ENCODE measurements at places on chromosomes 4 and X. TPM values are rescaled to one million over a fixed set of nuclear protein-coding genes. Genes with fewer than 3 reads are reported as not detected.

TRIM75 gene
- total RNA-seq = not detected

DNA sequence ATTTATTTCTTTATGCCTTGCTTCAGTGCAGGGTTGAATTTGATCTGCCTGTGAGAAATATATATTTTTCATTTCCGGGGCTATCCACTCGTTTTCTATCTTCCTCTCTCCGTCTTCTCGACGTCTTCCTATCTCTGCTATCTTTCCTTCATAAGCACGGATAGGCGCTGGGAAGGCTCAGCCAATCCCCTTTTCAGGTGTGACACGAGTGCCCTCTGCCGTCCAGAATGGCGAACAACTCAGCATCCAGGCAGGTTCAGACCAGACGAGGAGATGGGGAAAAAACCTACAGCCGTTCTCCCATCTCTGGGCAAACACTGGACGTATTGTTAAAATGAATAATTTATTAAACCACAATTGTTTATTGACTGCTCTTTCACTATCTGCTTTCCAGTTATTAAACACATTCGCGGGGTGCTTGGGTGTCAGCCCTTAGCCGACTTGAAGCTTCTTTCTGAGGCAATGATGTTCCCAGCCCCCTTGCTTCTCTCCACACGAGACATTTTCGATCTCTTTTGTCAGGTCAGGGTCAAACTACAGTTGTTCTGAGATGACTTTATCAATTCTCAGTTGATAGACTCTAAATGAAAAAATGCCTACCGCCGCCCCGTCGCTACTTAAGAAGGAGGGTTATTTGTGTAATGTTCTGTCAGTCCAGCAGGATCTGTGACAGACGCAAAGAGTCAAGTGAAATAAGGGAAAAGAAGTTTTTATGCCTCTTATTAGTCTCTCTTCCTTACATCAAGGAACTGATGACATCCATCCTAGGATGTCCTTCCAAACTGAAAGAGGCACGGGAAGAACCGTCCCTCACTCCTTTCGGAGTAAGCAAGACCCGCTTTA lies 96.3 kb upstream of the NOCT start:
- H3K4me3 ChIP-seq = peak overlapping the region; percentile 1
- no peak overlapping the region for H3K27ac ChIP-seq
- H3K27me3 ChIP-seq = no peaks in the 10 kb centered on the region
- H3K36me3 ChIP-seq = no peaks in the 10 kb centered on the region
- peak; percentile 56 for DNase-seq
- H3K4me1 ChIP-seq = peaks cover 11% of the 10 kb centered on the region

DNA sequence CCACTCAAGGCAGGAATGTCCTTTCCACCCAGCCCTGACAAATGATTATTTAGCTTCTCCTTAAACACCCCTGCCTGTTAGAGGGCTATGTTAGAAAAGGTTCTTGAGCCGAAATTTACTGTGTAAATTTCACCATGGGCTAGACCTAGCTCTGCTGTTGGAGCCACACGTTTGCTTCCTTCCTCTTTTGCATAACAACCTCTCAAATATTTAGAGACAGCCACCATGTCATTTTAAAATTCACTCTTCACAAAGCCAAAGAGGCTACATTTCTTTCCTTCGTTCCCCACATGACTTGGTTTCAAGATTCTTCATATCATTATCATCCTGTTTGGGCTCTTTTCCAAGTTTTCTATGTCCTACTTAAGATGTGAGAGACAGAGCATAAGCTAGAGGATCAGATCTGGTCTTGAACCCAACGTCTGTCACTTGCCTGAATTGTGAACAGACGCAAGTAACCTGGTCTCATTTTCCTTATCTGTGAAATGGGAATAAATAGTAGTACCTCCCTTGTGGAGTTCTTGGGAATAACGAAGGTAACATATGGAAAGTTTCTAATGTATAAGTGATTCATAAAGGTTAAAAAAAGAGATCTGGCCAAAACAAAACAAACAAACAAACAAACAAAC lies 6.7 kb downstream of the DOCK11 start:
- H3K4me3 ChIP-seq = no peak overlapping the region
- peaks cover 10% of the 10 kb centered on the region for H3K4me1 ChIP-seq
- no peak for DNase-seq
- H3K27me3 ChIP-seq = no peaks in the 10 kb centered on the region
- no peaks in the 10 kb centered on the region for H3K36me3 ChIP-seq

GRCh38 chr4:79042079-79042674 lies 102.9 kb upstream of the PAQR3 start:
- H3K27me3 ChIP-seq = peaks cover 2% of the 10 kb centered on the region
- DNase-seq = no peak
- H3K4me3 ChIP-seq = no peak overlapping the region
- no peak overlapping the region for H3K27ac ChIP-seq
- H3K36me3 ChIP-seq = no peaks in the 10 kb centered on the region
- peaks cover 30% of the 10 kb centered on the region for H3K4me1 ChIP-seq

- H3K4me3 ChIP-seq = peak overlapping the region; percentile 93
- H3K27ac ChIP-seq = peak overlapping the region; percentile 100
- peaks cover 2% of the 10 kb centered on the region for H3K27me3 ChIP-seq
- peaks cover 5% of the 10 kb centered on the region for H3K36me3 ChIP-seq
Measured at GRCh38 chrX:68498044-68498507, 775 bp upstream of the YIPF6 start.

GRCh38 chr4:76726176-76726575 lies 171.8 kb downstream of the SOWAHB start:
- H3K4me1 ChIP-seq = peaks cover 27% of the 10 kb centered on the region
- H3K27ac ChIP-seq = no peak overlapping the region
- peaks cover 25% of the 10 kb centered on the region for H3K36me3 ChIP-seq
- H3K4me3 ChIP-seq = no peak overlapping the region
- no peak for DNase-seq

- H3K4me1 ChIP-seq = no peaks in the 10 kb centered on the region
- H3K4me3 ChIP-seq = no peak overlapping the region
- no peak overlapping the region for H3K27ac ChIP-seq
Measured at GRCh38 chr4:79739912-79740311, 331.9 kb upstream of the GK2 start.

DNA sequence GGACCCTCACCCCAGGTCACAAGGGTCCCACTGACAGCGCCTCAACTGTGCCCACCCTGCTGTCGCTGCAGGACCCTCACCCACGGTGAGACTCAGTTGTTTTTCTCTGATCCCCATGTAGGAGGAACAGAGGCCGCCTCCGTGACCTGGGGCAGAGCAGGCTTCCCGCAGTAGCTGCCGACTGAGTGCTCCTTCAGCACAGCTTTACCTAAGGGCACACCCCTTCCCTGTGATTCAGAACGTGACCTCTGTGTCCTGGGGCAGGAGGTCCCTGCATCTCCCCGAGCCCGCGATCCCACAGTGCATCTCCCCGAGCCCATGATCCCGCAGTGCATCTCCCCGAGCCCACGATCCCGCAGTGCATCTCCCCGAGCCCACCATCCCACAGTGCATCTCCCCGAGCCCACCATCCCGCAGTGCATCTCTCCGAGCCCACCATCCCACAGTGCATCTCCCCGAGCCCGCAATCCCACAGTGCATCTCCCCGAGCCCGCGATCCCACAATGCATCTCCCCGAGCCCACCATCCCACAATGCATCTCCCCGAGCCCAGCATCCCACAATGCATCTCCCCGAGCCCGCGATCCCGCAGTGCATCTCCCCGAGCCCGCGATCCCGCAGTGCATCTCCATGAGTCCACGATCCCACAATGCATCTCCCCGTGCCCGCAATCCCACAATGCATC lies 23.6 kb downstream of the PPP2R3B start:
- H3K36me3 ChIP-seq = peaks cover 42% of the 10 kb centered on the region
- peaks cover 1% of the 10 kb centered on the region for H3K4me1 ChIP-seq
- DNase-seq = no peak
- no peak overlapping the region for H3K27ac ChIP-seq

DNA sequence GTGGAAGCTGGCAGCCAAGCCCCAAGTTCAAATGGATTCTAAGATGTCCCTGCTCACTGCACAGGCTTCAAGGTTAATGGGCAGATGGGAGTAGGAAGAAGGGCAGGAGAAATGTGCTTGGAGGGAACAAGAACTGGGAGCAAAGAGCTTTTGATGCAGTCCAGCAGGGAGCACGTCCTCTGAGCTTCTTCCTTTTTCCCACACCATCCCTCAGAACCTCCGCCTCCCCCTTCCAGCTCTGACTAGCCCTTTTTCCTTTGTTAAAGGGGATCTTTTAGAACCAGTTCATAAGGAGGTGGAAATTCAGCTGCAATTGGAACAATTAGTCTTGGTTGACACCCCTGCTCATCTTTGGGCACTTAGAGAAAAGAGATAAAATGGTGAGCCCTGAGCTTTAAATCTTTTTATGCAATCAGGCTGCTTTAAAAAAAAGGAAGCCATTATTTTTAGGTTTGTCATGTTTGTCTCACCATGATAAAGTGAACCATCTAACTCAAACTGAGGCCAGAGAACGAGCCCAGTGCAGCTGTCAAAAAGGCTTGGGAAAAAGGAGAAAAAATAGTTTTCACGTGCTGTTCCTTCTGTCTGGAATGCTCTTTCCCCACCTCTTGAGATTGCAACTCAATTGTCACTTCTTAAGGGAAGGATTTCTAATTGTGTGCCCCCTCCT lies 135.8 kb upstream of the IL1RAPL2 start:
- peaks cover 32% of the 10 kb centered on the region for H3K4me1 ChIP-seq
- no peak for DNase-seq
- H3K27me3 ChIP-seq = peaks cover 3% of the 10 kb centered on the region

DNA sequence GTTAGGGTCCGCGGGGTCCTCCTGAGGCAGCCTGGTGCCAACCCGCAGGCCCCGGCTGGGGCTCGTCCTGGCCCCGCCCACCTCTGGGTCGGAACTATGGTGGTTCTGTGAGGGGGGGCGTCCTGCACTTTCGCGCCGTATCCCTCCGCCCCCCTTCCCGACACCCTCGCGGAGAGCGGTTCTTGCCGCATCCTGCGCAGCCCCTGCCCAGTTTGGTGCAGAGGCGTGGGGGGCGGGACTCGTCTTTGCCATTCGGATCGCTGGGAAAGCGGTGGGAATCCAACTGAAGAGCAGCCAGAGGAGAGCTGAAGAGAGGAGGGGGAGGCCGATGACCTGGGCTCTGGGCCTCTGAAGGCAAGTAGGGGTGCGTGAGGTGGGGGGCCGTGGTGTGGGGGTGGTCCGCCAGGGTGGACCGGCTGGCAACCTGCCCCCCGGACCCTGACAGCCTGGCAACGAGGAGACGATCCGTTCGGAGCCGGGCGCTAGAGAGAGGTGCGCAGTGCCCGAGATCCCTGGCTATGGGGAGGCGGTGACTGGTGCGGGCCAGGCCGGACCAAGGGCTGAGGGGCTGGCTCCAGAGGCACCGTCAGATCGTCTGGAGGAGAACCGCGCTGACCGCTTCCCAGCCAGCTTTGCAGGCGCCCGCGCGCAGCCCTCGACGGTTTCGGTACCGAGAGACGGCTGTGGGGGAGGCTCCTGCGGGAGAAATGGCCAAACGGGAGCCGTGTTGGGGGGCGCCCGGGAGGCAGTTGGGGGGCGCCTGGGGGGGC lies at the start of gene GPRASP1:
Gene GPRASP1, plus strand, starts transcription at position 242 of the 770 bp plus-strand sequence. CDS start 2,431 bp downstream, outside the sequence.
- peak; percentile 21 for DNase-seq
- H3K27ac ChIP-seq = peak within 1 kb of the TSS; percentile 27
- peaks cover 6% of the 10 kb centered on the region for H3K36me3 ChIP-seq
- peaks cover 3% of the 10 kb centered on the region for H3K27me3 ChIP-seq
- peak within 1 kb of the TSS; percentile 80 for H3K4me3 ChIP-seq
- no peaks in the 10 kb centered on the region for H3K4me1 ChIP-seq

DNA sequence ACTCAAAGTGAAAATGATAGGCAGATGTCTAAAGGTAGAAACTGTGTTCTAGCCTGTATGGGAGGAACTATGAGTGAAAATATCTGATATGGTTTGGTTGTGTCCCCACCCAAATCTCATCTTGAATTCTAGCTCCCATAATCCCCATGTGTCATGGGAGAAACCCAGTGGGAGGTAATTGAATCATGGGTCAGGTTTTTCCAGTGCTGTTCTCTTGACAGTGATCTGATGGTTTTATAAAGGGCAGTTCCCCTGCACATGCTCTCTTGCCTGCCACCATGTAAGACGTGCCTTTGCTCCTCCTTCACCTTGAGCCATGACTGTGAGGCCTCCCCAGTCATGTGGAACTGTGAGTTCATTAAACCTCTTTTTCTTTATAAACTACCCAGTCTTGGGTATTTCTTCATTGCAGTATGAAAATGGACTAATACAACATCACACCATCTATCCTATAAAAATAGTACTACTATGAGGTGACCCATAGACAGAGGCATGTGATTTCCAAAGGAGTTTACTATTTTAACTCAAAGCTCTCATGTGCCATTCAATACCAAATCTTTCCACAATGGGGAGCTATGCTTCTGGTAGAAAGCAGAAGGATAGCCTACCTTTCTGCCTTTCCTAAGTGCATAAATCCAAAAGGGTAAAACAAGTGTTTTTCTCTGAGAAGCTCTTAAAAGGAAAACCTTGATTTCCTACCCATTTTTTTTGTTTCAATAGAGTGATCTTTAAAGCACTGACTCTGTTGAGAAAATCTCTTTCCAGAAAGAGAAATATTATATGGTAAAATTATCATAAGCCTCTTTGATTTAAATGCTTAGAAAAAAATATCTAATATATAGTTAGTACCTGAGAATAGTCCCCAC lies 38.8 kb downstream of the SEC31A start:
- H3K4me1 ChIP-seq = peaks cover 2% of the 10 kb centered on the region
- H3K36me3 ChIP-seq = peaks cover 38% of the 10 kb centered on the region
- H3K27ac ChIP-seq = peak overlapping the region; percentile 40

GRCh38 chr4:79150820-79151416 lies 174.9 kb downstream of the NAA11 start:
- DNase-seq = no peak
- H3K27ac ChIP-seq = no peak overlapping the region
- no peak overlapping the region for H3K4me3 ChIP-seq
- H3K27me3 ChIP-seq = no peaks in the 10 kb centered on the region
- no peaks in the 10 kb centered on the region for H3K36me3 ChIP-seq

- no peaks in the 10 kb centered on the region for H3K36me3 ChIP-seq
- no peak overlapping the region for H3K4me3 ChIP-seq
- H3K27me3 ChIP-seq = no peaks in the 10 kb centered on the region
- H3K4me1 ChIP-seq = peaks cover 4% of the 10 kb centered on the region
- DNase-seq = no peak
Measured at GRCh38 chr4:176498617-176499256, 179.0 kb downstream of the SPCS3 start.

GRCh38 chrX:17299206-17299605 lies 75.8 kb upstream of the NHS start:
- H3K27ac ChIP-seq = no peak overlapping the region
- H3K27me3 ChIP-seq = peaks cover 9% of the 10 kb centered on the region
- peaks cover 1% of the 10 kb centered on the region for H3K36me3 ChIP-seq
- no peaks in the 10 kb centered on the region for H3K4me1 ChIP-seq

GRCh38 chr4:93183576-93183975 lies 645.0 kb upstream of the ATOH1 start:
- no peaks in the 10 kb centered on the region for H3K4me1 ChIP-seq
- no peak for DNase-seq
- H3K27ac ChIP-seq = no peak overlapping the region
- H3K27me3 ChIP-seq = no peaks in the 10 kb centered on the region
- H3K36me3 ChIP-seq = no peaks in the 10 kb centered on the region
- no peak overlapping the region for H3K4me3 ChIP-seq

GRCh38 chrX:51395480-51395809 lies 62.8 kb downstream of the NUDT10 start:
- no peak overlapping the region for H3K27ac ChIP-seq
- no peaks in the 10 kb centered on the region for H3K27me3 ChIP-seq
- no peaks in the 10 kb centered on the region for H3K4me1 ChIP-seq
- H3K36me3 ChIP-seq = no peaks in the 10 kb centered on the region
- no peak for DNase-seq
